HEK293T (cell line): ENCODE measurements at places on chromosomes 1 and 21.

DNA sequence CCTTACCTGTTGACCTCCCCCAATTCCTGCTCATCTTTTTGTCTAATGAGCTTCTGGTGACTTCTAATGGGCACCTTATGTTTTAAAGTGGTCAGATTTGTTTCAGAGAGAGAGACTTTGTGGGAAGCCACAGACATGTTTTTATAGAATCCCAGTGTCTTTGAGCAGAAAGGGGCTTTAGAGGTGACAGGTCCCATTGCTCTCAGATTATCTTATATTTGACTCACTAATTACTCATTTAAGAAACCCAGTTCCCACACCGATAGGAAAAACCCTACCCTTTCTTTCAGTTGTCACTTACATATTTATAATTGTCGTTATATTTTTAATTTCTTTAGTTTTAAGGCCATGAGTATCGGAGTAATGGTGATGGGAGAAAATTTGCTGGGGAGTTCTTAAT, 215.5 kb downstream of the CAMTA1 start:
- no peak for DNase-seq

DNA sequence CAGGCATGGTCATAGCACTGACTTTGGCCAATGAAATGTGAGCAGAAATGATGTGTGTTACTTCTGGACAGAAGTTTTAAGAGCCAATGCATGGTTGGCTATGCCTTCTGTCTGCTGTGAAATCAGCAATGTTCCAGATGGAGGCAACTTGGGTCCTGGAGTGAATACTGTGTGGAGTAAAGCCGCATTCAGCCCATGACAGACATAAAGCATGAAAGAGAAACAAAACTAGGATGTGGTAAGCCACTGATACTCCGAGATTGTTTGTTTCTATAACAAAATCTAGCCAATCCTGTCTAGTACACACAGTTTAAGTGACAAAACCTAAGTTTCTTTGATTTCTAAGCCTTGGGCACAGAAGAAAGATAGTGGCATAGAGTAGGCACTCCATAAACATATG, 47.1 kb upstream of the ARHGAP29 start:
- no peak for DNase-seq

- DNase-seq: no peak
Observed at GRCh38 chr1:179785728-179786127, 42.6 kb downstream of the FAM163A start.

GRCh38 chr1:33301273-33301984, 19.5 kb downstream of the A3GALT2 start:
- no peak for DNase-seq

DNA sequence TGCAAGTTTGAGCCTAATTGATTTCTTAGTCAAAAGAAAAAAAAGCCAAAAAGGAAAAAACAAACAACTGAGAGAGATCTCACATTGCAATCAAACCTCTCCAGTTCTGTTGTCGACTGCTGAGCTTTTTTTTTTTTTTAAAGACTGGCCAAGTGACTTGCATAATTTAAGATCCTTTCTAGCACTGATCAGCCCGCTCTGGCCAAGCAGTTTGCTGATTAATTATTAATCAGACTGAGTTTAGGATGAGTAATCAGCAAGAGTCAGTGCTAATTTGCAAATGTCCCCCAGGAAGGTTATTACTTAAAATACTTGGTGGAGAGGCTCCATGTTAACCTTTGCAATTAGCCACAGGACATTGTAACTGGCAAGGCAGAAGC, 39.3 kb downstream of the HMGB4 start:
- DNase-seq: no peak

GRCh38 chr1:112905395-112906149, 50.4 kb downstream of the SLC16A1 start:
- no peak for DNase-seq

DNA sequence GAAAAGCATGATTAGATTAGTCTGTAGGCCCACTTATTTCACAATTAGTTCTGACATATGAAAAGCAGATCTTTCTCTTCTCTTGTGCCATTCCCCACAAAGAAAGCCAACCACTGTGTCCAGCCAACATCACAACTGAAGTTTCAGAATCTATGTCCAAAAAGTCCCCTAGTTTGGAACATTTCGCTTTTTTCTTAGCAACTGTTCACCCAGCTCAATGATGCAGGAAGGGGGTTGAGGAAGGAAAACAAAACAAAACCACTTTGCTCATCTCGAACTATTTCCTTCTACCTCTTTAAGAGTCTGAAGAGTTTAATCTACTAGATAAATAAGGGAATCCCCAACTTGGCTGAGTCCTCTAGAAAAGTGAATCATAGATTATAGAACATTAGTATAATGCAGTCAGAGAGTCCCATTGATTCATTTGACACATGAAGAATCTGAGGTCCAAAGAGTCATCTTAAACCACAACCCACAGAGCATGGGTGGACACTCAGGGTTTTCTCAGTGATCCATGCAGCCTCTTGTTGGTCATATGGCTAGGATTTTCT, 159.3 kb upstream of the SGIP1 start:
- DNase-seq: no peak

DNA sequence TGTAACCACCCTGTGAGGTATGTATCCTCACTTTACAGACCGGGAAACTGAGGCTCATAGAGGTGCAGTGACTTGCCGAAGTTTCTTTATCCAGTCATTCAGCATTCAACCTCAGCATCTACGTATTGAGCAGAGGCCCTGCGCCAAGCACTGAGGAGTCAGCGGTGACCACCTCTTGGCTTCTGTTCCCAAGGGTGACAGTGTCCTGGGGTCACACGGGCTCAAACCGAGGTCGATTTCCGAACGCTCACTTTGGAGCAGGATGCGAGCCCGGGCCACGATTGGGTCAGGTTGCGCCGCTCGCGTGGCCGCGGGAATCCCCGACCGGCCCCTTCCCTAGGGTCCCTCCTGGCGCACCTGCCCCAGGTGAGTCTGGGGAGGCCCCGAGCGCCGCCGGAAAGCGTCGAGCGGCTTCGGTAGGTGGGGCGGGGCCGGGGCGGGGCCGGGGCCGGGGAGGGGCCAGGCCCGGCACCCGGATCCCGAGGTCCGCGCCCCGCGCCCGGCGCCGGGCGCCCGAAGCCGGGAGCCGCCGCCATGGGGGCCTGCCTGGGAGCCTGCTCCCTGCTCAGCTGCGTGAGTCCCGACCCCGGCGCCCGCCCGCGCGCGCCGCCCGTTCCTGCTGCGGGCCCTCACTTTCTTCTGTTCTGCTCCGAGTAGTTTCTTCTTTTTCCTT, at the start of gene SERINC2:
SERINC2 (plus strand) TSS at position 482 of the 673 bp plus-strand sequence; CDS start at position 535, 53 bp downstream.
- DNase-seq: peak; percentile 81

DNA sequence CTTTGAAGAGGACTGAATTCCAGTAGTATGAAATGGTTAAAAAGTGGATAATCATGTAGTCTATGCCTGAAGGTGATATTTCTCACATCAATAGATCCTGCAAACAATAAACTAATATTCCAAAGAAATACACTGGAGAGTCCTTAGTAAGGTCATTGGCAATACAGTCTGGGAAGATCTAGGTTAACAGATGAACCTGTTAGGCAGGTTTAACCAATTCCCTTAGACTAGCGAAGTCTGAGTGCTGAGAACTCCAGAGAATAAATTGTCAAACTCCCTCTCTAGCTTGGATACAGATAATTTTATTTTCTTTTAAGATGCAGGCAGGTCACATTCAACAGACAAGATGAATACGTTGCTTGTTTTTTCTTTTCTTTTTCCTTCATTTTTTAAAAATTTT, 2.4 kb downstream of the GPR157 start:
- no peak for DNase-seq

GRCh38 chr1:89951766-89952604, 42.9 kb upstream of the ZNF326 start:
- no peak for DNase-seq

GRCh38 chr1:7508052-7508933, 262.8 kb upstream of the VAMP3 start:
- no peak for DNase-seq

DNA sequence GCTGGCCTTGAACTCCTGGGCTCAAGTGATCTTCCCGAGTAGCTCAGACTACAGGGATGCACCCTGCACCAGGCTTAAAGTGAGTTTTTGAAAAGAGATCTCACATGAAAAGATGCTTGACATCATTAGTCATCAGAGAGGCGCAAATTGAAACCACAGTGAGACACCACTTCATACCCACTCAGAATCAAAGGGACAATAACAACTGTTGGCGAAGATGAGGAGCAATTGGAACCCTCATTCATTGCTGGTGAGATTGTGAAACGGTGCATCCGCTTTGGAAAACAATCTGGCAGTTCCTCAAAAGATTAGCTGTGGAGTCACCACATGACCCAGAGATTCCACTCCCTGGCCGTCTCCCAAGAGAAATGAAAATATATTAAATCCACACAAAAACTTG, 122.3 kb downstream of the PGBD5 start:
- no peak for DNase-seq

DNA sequence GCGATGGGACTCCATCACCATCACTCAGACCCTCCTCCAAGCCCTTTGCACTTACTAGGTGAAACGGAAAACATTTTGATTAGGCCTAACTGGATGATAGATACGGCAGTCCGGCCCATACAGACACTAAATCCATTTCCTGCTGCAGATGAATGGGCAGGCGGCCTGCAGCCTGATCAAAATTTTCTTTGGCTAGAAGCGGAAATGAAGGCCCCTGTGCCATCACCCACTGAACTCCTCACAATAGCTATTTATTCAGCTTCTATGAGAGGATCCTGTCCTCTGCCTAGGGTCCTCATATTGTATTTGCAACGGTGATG, 200.5 kb downstream of the OMA1 start:
- no peak for DNase-seq

- no peak for DNase-seq
Observed at GRCh38 chr1:103460511-103460910, 65.0 kb upstream of the RNPC3 start.

- no peak for DNase-seq
Observed at GRCh38 chr1:7664893-7665250, 106.2 kb upstream of the VAMP3 start.

GRCh38 chr1:70071601-70072000, 133.8 kb downstream of the LRRC40 start:
- DNase-seq: no peak

GRCh38 chr1:12040457-12041051, 21.3 kb downstream of the MIIP start:
- DNase-seq: no peak

DNA sequence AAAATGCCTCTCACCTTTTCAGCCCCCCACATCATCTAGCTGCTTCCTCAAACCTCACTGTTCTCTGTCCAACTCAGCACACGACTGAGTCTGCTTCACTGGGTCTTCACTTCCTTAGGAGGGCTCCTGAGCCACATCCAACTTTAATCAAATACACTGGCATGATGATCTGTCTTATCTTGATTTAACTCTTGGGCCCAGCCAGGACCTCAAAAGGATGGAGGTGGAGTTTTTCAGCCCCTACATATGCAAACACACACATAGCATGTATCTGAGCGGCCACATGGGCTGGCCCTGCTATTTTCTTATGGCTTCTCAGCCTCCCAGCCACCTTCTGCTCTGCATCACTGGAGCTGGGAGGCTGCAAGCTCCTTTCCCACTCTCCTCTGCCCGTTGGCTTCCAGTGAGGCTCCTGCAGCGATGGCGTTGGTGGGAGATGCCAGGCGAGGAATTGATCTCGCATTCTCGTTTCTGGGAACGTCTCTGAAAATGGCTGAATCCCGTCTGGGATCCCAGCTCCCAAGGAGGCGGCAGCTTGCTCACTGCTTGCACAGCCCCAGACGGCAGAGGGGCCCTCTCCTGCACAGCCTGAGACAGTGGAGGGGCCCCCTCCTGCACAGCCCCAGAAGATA, 1.8 kb upstream of the PRXL2B start:
- DNase-seq: no peak

DNA sequence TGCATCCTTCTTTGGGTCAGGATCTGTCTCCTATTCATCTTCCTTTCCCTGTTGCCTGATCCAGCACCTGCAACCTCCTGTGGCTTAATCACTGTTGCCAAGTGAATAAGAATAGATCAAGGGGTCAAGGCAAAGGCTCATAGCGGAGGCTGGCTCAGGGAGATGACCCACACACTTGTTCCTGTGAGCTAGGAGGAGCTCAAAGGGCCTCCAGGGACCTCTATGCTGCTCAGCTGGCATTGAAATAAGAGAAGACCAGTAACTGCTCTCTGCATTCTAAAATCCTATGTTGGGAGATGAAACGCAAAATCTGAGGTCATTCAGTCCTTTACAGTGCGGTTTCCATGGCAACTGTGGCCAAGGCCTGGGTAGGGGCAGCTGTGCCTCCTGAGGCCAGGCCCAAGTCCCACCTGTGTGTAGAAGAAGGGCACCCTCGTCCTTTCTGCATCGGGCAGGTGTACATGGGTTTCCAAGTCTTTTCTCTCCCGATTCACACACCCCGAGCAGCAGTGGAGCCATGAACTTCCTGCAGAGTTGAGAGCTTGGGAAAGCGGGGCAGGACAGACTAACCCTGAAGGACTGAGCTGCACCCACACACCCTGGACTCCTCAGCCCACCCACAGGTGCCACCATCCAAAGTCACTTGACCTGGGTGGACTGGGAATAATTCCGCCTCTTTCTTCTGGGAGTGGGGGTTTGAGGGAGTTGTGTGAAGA, 27.8 kb upstream of the STUM start:
- no peak for DNase-seq

DNA sequence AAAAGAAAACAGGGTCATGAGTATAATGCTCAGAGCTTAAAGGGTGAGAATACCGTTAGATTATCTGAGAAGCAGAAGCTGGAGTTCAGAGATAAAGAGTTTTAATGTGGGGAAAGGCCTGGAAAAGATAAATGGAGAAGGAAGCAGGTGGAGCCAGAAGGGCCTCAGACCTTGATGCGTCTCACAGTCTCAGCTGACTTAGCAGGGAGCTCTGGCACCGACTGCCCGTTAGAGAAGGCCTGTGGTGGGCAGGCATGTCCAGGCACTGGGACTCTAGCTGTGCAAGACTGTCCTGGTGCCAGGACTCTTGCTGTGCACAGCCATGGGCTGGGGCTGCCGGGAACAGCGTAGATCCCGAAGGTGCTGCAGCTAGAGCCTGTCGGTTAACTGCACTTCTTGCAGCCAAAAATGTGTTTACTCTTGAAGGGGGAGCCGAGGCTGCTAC, 3.8 kb upstream of the SLAMF9 start:
- no peak for DNase-seq

- DNase-seq: no peak
Observed at GRCh38 chr21:33198346-33199099, 31.2 kb upstream of the IFNAR2 start.

GRCh38 chr1:26410706-26411623, at the start of gene LIN28A:
LIN28A (plus strand) TSS chr1:26410817; CDS start chr1:26410892, 75 bp downstream.
- no peak for DNase-seq

- no peak for DNase-seq
Observed at GRCh38 chr1:218718206-218718605, 373.1 kb downstream of the TGFB2 start.

GRCh38 chr1:92989936-92990583, 28.8 kb upstream of the DIPK1A start:
- DNase-seq: no peak

GRCh38 chr1:67812226-67812625, 21.0 kb downstream of the GNG12 start:
- DNase-seq: no peak
